C1 segment of cervical spinal cord (tissue), 14 donors: ENCODE measurements at places on chromosomes 6 and 20.

DNA sequence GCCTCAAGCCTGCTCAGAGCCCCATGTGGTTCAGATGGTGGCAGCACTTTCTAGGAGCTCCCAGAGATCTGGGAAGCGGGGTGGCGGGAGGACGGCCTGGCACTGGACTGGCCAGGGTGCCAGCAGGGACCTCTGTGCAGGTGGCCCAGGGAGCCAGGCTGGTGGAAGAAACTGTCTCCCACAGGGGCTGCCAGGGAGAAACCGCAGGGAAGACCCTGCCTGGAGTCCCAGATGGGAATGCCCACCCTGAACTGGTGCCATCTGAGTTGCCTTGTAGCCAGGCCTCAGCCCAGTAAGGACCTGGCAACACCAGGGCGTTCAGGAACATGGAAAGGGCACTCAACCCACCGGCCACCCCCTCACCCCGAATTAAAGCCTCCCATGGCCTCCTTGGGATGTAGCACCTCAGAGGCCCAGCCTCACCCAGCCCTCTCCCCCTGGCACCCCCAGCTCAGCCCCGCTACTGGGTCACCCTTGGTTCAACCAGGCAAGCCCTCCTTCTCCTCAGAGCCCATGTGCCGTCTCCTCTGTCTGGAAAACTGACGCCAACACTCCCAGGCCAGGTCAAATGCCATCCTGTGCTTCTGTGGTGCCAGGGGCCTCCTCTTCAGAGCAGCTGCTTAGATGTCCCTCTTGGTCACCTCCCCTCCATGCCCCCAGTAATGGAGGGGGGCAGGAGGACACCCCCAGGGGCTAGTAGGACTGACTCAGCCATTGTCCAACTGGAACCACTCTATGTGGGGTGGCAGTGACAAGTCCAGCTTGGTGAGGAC, 5.9 kb upstream of the C20orf144 start:
- DNase-seq = no peak

DNA sequence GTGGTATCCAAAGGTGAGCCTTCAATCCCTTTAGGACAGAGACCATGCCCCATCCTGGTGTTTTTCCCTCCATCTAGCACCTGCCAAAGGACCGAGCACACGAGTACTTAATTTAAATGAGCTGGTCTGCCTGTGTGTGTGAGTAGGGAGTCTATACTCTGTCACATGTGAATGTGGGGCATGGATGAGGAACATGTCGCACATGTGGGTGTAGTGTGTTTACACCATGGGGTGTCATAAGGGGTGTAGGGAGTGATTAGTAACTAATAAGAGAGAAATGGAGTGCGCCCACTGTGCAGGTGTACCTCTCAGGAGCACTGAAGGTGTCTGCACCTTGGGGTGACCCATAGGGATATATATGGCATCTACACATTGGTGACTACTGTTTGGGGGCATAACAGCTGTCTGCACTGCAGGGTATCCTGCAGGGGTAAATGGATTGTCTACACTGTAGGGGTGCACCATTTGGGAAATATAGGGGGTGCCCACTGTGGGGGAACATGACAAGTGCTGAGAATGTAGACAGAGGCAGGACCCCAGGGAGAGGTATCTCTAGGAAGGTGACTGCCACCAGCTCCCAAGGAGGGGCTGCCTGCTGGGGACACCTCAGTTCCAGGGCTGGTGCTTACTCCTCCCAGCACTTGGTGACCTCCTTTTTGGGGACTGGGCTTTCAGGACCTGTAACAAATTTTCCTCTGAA, 53.5 kb downstream of the EBF4 start:
- no peak for DNase-seq

- DNase-seq = no peak
Measured at GRCh38 chr6:140108167-140108566, 733.7 kb upstream of the CITED2 start.

DNA sequence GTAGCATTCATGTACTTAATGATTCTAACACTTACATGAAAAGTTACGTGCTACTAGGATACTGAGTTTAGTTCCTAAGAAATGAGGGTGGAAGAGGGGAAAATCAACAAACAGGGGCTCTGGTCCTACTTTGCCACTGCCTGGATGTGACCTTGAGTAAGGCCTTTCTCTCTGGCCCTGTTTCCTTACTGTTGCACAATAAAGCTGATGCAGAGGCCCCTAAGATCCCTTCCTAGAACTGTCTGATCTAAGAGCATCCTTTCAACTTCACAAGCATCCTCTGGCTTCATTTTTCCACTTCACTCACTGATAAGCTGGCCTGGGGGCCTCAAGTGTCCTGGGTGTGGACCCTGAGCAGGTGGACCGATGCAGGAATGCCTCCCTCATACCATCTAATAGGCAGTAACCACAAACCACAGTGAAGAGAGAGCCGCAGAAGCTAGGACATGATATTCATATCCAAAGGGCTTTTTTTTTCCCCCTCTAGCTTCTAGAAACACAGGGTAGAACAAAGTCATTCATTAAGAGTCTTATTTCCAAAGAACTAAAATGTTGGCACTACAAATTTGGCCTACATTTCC, 21.6 kb downstream of the FKBP1A start:
- DNase-seq = no peak

DNA sequence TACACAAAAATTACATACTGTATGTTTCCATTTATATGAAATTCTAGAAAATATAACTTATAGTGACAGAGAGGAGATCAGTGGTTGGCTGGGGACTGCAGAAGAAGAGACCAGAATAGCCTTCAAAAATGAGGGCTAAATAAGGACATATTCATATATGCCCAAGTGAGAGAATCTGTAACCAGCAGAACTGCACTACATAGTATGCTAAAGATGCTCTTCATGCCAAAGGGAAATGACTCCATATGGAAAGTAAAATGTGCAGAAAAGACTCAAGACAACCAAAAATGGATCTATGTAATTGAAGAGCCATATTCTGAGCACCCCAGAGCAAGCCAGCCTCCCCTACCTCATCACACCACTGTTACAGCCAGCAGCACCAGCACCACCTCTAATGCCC, 29.0 kb downstream of the ELOVL2 start:
- DNase-seq = no peak

DNA sequence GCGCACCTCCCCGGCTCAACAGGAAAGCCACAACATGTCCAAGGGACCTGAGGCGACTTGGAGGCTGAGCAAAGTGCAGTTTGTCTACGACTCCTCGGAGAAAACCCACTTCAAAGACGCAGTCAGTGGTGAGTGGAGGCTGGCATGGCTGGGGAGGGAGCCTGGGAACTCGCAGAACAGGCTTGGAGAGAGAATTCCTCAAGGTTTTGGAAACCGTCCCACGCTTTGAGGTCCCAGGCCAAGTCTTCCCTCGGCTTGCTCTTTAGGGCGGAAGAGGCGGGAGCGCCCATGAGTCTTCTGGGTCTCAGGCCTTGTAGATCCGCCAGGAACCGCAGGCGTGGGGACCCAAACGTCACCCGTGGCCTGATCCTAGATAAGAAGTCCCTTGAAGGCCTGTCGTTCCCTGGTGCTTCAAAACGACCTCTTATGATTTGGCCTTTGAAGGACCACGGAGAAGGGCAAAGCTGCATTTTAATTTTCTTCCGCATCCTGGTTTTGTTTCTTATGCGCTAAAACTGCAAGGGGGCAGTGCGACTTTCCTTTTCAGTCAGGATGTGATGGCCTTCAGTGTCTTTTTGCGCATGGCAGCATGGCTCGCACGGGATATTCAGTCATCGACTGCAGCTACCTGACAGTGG, 2.0 kb downstream of the LAMP5 start:
- no peak for DNase-seq

GRCh38 chr20:32205110-32205842, 2.3 kb downstream of the PLAGL2 start:
- DNase-seq = no peak

- DNase-seq = no peak
Measured at GRCh38 chr6:169803271-169803811, 51.9 kb downstream of the ERMARD start.

GRCh38 chr20:4181956-4182945, 166.9 kb upstream of the RNF24 start:
- no peak for DNase-seq

- no peak for DNase-seq
Measured at GRCh38 chr6:107667790-107668189, 156.3 kb downstream of the SCML4 start.

GRCh38 chr20:42594011-42594410, 595.7 kb downstream of the PTPRT start:
- no peak for DNase-seq

- DNase-seq = no peak
Measured at GRCh38 chr20:8930726-8931125, 138.2 kb upstream of the PLCB4 start.

DNA sequence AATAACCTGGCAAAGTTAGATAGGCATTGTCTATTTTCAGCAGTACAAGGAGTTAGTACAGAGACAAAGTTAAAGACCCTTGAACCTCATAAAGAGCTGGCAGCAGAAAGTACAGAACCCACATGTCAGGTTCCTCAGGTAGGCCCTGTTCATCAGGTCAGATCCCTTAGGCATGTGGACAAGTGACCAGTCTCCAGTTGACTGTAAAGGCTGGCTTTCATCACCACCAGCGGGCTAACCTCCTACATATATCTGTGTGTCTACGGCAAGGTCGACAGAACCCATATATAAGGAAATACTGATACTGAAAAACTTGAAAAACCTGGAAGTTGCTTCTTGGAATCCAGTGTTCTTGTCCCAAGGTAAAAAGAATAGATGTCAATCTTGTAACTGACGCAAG, 223.1 kb upstream of the SGK1 start:
- no peak for DNase-seq

DNA sequence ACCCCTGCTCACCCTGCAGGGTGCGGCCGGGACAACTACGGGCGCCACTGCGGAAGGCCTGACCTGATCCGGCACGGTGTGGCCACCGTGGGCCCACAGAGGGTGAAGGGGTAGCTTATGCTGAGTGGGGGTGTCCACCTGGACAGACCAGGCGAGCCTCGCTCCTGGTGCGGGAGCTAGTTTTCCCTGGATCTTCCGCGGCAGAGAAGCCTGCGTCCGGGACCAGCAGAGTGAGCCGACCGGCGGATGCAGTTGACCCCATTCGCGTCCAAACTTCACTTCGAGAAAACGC, 38.2 kb downstream of the NCR2 start:
- no peak for DNase-seq

- no peak for DNase-seq
Measured at GRCh38 chr6:20349225-20349624, 52.5 kb upstream of the E2F3 start.

DNA sequence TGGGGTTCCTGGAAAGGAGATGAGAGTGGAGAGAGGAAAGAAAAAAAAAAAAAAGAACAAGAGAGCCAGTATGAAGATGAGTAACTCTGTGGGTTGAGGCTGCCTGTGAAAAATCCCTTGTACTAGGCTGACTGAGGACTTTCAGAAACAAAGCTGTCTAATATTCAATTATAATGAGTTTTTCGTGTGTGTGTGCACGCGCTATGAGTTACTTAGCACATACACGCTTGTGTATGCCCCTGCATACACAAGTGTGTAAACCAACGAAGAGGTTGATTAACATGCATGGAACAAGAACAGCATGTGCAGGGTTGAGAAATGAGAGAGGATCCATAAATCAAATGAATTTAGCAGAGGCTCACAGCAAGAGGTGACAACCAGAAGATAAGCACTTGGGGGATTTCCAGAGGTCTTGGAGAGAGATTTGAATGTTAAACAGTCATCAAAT, 4.8 kb upstream of the RBPJL start:
- DNase-seq = no peak

GRCh38 chr20:64101731-64102621, 5.4 kb downstream of the NPBWR2 start:
- no peak for DNase-seq

DNA sequence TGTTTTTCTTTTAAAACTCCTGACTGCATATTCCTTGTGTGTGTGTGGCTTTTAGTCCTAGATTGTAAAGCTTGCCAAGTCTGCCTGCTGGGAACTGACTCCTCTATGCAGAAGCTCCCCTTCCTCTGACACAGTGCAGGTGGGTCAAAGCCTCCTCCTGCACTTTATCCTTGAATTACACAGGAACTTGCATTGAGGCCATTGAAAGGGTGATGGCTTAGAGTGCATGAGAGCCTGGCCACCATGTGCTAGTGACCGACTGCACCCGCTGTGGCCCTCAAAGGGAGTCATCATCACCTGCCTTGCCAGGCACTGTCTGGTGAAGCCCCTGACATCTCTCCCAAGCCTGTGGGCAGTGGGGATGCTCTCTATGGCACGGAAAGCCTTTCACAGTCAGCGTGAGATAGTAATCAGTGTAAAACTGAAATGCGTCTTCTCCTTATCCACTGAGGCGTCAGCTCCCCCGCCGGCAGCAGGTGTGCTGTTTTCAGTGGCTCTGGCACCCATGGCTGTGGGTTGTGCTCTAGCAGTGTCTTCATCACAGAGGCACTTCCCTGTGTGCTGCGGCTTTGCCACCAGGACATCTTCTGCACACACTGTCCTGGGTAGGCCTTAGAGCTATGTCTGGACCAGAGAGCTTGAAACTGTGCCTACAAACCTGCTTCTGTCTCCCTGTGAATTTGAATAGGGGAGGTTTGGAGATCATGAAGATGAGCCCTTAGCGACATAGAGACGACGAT, 87.9 kb downstream of the THBS2 start:
- no peak for DNase-seq

GRCh38 chr6:49606721-49607390, 29.8 kb downstream of the RHAG start:
- no peak for DNase-seq

DNA sequence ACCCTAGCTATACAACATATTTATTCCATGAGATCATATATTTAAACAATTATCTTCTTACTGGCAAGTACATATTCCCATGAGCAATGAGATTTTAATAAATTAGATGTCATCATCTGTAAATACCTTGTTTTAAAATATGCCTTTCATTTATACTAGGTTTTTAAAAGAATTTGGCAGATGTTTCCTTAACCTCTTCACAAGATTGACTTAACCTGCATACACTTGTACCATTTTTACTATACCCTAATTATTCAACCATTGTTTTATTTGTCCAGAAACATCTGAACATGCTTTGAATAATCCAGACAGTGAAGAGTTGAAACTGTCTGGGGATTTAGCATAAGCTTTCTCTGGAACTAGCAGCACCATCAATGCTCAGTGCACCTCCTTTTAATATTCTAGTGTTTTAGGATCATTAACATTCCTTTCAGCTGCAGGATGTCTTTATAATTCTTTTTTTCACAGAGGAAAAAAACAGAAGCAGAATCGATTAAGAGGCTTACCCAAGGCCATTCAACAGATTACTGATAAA, 188.0 kb upstream of the TENT5A start:
- DNase-seq = no peak

- DNase-seq = no peak
Measured at GRCh38 chr6:106102034-106102433, 15.9 kb downstream of the PRDM1 start.

- DNase-seq = no peak
Measured at GRCh38 chr6:142940487-142940886, 4.5 kb downstream of the HIVEP2 start.

GRCh38 chr6:45052325-45052724, 275.8 kb upstream of the RUNX2 start:
- no peak for DNase-seq
